ENCODE measurements at places on chromosomes 7 and 10.

- no peak for DNase-seq
Observed at GRCh38 chr7:129421717-129422250, 12.4 kb upstream of the STRIP2 start.

DNA sequence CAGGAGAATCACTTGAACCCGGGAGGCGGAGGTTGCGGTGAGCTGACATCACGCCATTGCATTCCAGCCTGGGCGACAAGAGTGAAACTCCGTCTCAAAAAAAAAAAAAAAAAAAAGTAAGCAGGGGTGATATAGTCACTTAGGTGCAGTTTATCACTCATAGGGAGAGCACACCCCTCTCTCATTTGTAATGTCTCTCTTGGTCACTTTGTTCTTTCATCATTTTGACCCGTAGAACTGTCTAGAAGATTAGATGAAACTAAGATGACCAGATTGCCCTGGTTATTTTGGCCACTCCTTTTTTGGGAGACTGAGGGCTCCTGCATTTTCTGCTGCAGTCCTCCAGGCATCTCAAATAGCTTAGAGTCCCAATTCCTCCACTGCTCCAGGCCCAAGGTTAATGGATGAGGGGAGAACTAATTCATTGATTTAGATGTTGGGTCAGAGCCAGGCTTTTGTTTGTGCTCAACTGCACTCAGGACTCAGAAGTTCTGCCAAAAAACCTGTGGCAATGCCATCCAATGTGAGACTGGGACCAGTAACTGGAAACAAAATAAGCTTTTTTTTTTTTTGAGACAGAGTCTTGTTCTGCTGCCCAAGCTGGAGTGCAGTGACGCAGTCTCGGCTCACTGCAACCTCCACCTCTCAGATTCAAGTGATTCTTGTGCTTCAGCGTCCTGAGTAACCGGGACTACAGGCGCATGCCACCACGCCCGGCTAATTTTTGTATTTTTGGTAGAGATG is 50.0 kb upstream of the CAMK1D start:
- no peak for DNase-seq

- DNase-seq: no peak
Observed at GRCh38 chr7:20013536-20013935, 203.6 kb downstream of the MACC1 start.

DNA sequence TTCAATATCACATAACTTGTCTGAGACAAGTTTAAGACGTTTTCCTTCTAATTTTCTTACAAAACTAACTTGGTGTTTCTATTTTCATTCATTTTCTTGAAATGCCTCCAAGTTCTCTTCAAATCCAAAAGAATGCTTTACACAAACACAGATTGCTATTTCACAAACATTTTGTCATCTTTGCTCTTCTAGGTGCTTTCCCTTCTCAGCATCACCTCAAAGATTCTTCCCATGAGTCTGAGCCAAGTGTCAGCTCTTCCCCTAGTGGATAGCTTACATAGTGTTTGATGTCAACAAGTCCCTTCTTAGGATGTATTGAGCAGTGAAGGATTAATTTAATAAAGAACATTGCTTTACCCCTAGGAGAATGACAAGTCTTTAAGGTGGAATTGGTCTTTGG is 38.1 kb upstream of the SEMA3A start:
- no peak for DNase-seq

DNA sequence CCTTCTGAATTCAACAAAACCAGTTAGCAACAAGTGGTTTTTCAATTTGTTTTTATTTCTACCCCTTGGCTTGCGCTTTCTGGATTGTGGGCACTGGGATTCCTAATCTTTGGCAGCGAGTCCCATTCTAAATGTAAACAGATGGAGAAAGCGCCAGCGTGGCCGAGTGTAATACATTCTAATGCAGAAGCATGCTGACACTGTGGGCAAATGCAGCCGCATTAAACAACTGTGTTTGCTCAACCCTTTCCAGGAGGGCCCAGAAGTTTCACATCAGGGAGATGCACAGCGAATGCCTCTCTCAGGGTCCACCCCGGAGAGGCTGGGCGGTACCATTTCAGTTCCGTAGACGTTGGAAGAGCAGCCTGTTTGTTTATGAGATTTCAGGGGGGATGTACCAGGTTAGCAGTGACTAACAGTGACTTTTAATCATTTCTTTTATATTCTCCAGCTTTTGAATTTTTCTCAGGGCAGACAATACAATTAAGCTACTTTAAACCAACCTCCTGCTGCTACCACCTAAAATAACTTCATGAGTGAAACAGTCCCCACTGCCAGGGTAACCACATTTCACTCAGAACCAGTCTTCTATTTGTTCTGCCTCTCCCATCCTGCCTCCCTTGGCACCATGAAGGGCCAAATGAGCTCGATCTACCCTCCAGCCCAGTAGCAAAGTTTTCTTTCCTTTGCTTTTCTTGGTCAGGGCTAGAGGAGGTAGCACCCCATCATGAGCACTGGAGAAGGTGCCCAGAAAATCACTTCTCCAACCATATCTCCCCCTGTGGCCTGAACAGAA is 164.2 kb upstream of the ITGB1 start:
- DNase-seq: no peak

GRCh38 chr7:5200561-5201235 is 10.7 kb downstream of the WIPI2 start:
- no peak for DNase-seq

GRCh38 chr7:120740348-120740747 is 117.6 kb downstream of the TSPAN12 start:
- DNase-seq: no peak

Measured in stimulated activated naive CD4-positive, alpha-beta T cell (primary cell).